ENCODE measurements at places on chromosomes 12 and 14. TPM values are rescaled to one million over a fixed set of nuclear protein-coding genes. Genes with fewer than 3 reads are reported as not detected.

- no peak for DNase-seq
- H3K27ac ChIP-seq = no peak overlapping the region
- H3K4me3 ChIP-seq = no peak overlapping the region
- no peaks in the 10 kb centered on the region for H3K4me1 ChIP-seq
- no peaks in the 10 kb centered on the region for H3K27me3 ChIP-seq
Observed at GRCh38 chr12:1857086-1857485, 36.7 kb downstream of the LRTM2 start.

DNA sequence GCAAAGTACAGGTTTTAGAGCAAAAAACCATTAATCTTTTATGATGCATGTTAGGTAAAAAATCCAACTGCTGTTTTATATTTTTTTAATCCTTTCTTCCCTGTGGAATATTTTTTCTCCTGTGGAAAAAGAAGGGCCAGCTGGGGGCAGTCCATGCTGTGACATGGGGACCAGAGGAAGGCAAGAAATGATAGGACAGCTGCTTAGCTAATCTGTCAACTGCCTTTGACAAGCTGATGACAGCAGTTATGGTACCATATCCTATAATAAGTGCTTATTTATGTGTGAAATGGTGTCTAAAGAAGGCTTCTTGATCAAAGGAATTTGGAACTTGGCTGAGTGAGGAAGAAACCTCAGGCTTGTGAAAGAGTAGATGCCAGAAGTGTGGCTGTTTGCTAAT, 452.4 kb upstream of the NOVA1 start:
- H3K4me1 ChIP-seq = no peaks in the 10 kb centered on the region
- no peaks in the 10 kb centered on the region for H3K36me3 ChIP-seq
- no peak for DNase-seq

GRCh38 chr12:52401526-52401925, 4.6 kb downstream of the KRT82 start:
- H3K4me1 ChIP-seq = no peaks in the 10 kb centered on the region
- DNase-seq = no peak
- H3K4me3 ChIP-seq = no peak overlapping the region

DNA sequence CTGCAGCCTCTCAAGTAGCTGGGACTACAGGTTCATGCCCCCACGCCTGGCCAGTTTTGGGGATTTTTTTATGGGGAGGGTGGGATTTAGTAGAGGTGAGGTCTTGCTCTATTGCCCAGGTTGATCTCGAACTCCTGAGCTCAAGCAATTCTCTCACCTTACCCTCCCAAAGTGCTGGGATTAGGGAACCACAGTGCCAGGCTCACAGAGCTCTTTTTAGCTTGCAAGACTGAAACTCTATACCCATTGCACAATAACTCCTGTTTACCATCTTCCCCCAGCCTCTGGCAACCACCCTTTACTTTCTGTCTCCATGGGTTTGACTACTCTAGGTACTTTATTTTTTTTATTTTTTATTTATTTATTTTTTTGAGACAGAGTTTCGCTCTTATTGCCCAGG, 25.7 kb upstream of the CDK17 start:
- H3K4me1 ChIP-seq = no peaks in the 10 kb centered on the region
- no peak overlapping the region for H3K27ac ChIP-seq
- no peak overlapping the region for H3K4me3 ChIP-seq

- H3K4me3 ChIP-seq = peak overlapping the region; percentile 52
- peaks cover 4% of the 10 kb centered on the region for H3K27me3 ChIP-seq
- DNase-seq = peak; percentile 19
- no peaks in the 10 kb centered on the region for H3K36me3 ChIP-seq
- no peak overlapping the region for H3K27ac ChIP-seq
Observed at GRCh38 chr12:65823513-65824375, 539 bp upstream of the HMGA2 start.

- H3K27ac ChIP-seq = no peak overlapping the region
- no peak for DNase-seq
- no peaks in the 10 kb centered on the region for H3K36me3 ChIP-seq
- no peaks in the 10 kb centered on the region for H3K27me3 ChIP-seq
Observed at GRCh38 chr12:23753628-23754365, 195.7 kb downstream of the SOX5 start.

DNA sequence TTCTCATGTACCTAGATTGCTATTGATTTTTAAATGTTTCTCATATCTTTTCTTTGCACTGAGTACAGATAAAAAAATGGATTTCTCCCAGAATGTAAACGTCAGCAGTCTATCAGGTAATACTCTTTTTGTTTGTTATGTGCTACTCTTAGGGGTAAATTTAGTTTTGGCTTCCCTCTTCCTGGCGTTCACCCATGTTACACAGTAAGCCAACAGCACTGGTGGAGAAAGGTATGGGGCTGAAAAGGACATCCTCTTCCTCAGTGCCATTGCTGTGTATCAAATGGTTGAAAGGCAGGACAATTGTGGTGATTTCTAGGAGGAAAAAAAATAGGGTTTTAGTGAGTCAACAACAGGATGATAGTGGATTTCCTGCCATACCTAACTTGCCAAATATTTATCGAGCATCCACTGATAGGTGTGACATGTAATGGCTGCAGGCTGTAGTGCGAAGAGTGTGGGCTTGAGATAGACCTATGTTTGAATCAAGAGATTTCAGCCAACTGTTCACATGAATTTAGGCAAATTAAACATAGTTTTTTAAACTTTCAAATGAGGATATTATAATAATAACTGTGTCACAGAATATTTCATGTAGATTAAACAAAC, 7.5 kb downstream of the KLRF2 start:
- H3K4me1 ChIP-seq = no peaks in the 10 kb centered on the region
- no peaks in the 10 kb centered on the region for H3K27me3 ChIP-seq
- DNase-seq = no peak
- no peaks in the 10 kb centered on the region for H3K36me3 ChIP-seq
- H3K27ac ChIP-seq = no peak overlapping the region

GRCh38 chr14:94615823-94616570, 3.8 kb downstream of the SERPINA3 start:
- no peak for DNase-seq
- H3K4me1 ChIP-seq = peaks cover 5% of the 10 kb centered on the region
- no peaks in the 10 kb centered on the region for H3K36me3 ChIP-seq
- no peaks in the 10 kb centered on the region for H3K27me3 ChIP-seq
- H3K27ac ChIP-seq = no peak overlapping the region

DNA sequence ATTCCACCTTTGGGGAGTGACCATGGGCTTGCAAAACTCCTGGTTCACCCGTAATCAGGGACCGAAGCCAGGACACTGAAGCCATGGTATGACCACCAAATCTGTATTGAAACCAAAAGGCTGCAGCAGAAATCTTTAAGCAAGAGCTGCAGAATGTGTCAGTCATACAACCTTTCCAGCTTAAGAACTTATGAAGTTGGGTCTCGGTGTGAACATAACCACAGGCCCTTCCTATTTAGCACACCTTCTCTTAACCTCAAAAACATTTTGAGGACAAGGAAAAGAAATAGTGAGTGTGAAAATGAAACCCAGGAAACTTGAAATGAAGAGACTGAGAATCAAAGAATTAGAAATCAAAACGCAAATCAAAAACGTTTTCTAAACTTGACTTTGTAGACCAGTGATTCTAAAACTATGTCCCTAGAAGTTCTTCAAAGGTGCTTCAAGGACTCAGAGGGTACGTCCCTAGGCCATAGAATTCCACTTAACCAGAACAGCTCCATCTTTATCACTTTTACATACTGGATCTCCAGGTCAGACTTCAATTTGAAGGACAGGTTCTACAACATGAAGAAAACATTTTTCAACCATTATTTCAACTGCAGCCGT, 231.6 kb upstream of the GRIP1 start:
- no peaks in the 10 kb centered on the region for H3K27me3 ChIP-seq
- H3K4me3 ChIP-seq = no peak overlapping the region
- H3K36me3 ChIP-seq = no peaks in the 10 kb centered on the region
- no peak for DNase-seq
- H3K4me1 ChIP-seq = no peaks in the 10 kb centered on the region

GRCh38 chr12:22610131-22610530, 14.8 kb upstream of the ETNK1 start:
- H3K27me3 ChIP-seq = no peaks in the 10 kb centered on the region
- no peak overlapping the region for H3K27ac ChIP-seq
- H3K4me3 ChIP-seq = no peak overlapping the region
- no peak for DNase-seq

GRCh38 chr12:4763549-4763948, 43.3 kb downstream of the GALNT8 start:
- no peaks in the 10 kb centered on the region for H3K27me3 ChIP-seq
- no peaks in the 10 kb centered on the region for H3K36me3 ChIP-seq
- H3K27ac ChIP-seq = no peak overlapping the region
- H3K4me3 ChIP-seq = no peak overlapping the region
- H3K4me1 ChIP-seq = peaks cover 27% of the 10 kb centered on the region
- DNase-seq = no peak

DNA sequence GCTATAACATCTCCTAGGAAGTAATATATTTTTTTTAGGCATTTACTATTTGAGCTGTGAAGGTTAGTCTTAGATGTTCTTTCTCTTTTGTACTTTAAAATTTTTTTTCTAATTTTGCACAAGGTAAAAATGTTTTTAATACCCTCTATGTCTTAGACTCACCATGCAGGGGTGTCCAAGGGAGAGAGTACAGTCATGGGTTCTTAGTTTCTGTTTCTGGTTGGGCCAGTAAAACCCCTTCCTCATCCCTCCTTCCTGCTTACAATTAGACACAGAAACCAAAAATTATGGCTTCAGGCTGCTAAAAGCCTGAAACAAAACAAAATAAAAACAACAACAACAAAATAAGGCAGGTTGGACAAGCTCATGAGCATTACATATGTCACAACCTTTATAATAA, 193.0 kb downstream of the SYT1 start:
- H3K27ac ChIP-seq = no peak overlapping the region
- no peaks in the 10 kb centered on the region for H3K36me3 ChIP-seq
- no peaks in the 10 kb centered on the region for H3K27me3 ChIP-seq
- H3K4me3 ChIP-seq = no peak overlapping the region
- DNase-seq = no peak
- H3K4me1 ChIP-seq = no peaks in the 10 kb centered on the region

DNA sequence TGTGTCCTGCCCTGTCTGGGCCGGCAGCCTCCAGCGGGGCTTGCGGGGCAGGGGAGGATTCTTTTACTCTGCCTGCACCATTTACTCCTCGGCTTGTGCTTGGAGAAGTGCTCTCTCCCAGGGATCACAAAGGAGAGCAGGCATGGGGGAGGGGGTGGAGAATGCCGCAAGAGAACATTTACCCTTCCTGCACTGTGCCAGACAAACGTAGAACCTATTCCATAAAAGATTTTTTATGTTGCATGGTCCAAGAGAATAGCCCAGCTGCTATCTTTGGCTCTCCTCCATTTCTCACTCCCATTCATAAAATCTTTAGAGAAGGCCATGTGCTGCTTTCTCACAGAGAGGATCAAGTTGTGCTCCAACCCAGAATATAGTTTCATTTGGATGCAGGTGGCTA, 159.4 kb downstream of the SPTSSA start:
- no peaks in the 10 kb centered on the region for H3K27me3 ChIP-seq
- H3K36me3 ChIP-seq = no peaks in the 10 kb centered on the region
- DNase-seq = no peak

GRCh38 chr12:117063162-117063911, 35.9 kb downstream of the TESC start:
- DNase-seq = no peak
- no peak overlapping the region for H3K4me3 ChIP-seq
- peaks cover 63% of the 10 kb centered on the region for H3K4me1 ChIP-seq
- H3K27me3 ChIP-seq = no peaks in the 10 kb centered on the region
- H3K27ac ChIP-seq = no peak overlapping the region
- no peaks in the 10 kb centered on the region for H3K36me3 ChIP-seq

GRCh38 chr12:41367726-41368405, 179.7 kb downstream of the PDZRN4 start:
- H3K36me3 ChIP-seq = no peaks in the 10 kb centered on the region
- no peaks in the 10 kb centered on the region for H3K4me1 ChIP-seq
- no peak overlapping the region for H3K4me3 ChIP-seq
- H3K27me3 ChIP-seq = no peaks in the 10 kb centered on the region

GRCh38 chr12:31353750-31354708, 28.1 kb upstream of the SINHCAF start:
- no peaks in the 10 kb centered on the region for H3K36me3 ChIP-seq
- no peak overlapping the region for H3K4me3 ChIP-seq
- no peak for DNase-seq
- no peaks in the 10 kb centered on the region for H3K4me1 ChIP-seq
- H3K27ac ChIP-seq = no peak overlapping the region
- H3K27me3 ChIP-seq = no peaks in the 10 kb centered on the region

DNA sequence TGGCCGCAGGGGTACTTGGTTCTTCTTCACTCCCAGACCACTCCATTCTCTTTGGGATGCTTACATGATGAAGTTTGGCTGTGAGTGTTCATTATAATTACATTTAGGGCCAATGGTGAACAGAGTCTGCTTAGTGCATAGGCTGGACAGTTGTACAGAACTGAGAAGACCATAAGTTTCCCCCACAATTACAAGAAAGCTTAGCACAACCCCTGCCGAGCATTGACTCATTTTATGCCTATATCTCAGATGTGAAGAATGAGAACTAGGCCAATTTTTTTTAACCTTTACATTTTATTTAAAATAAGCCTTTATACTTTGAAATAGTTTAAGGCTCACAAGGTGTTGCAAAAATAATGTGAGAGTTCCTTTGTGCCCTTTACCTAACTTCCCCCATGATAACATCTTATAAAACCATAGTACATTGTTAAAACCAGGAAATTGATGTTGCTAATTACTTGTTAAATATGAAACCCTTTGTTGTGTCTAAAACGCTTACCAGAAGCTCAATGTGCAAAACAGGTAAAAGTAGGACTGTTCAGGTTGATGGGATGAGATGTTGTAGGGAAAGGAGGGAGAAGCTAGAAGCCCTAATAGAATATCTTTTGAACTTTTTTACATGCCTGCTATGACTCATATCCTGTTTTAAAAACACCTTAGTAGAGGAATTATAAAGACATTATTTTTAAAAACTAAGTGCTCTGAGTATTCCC, 47.2 kb downstream of the ALDH1L2 start:
- no peak overlapping the region for H3K27ac ChIP-seq
- no peak overlapping the region for H3K4me3 ChIP-seq
- H3K36me3 ChIP-seq = peaks cover 29% of the 10 kb centered on the region
- no peaks in the 10 kb centered on the region for H3K27me3 ChIP-seq
- H3K4me1 ChIP-seq = no peaks in the 10 kb centered on the region

DNA sequence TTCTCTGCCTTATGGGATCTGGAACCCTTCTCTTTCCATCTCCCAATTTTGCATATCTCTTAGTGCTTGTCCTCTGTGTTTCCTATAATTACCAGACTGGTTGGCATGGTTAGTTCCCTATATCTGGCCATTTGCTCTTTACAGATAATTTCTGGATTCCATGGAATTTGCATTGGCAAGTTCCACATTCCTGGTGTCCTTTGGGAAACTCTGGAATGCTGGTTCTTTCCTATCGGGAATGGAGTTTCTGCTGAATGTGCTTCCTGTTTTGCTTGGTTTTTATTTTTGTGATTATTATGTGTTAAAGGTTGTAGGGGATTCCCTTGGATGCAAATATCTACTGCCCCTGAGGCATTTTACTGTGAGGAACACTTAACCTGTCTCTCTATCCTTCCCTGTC, 193.0 kb upstream of the BTG1 start:
- H3K4me3 ChIP-seq = no peak overlapping the region
- peaks cover 11% of the 10 kb centered on the region for H3K4me1 ChIP-seq
- no peak for DNase-seq
- no peaks in the 10 kb centered on the region for H3K27me3 ChIP-seq
- H3K27ac ChIP-seq = no peak overlapping the region

KRT7 gene
- not detected for total RNA-seq

SDR9C7 gene
- total RNA-seq = not detected

TEAD4 gene
- 49.8 TPM for total RNA-seq

TMEM179 gene
- not detected for total RNA-seq

TCL1B gene
- total RNA-seq = not detected

TAS2R42 gene
- total RNA-seq = not detected

PLEKHG7 gene
- not detected for total RNA-seq

CCDC175 gene
- not detected for total RNA-seq

PRR13 gene
- total RNA-seq = 63.2 TPM

DPPA3 gene
- total RNA-seq = not detected

FCF1 gene
- total RNA-seq = 38.9 TPM

PIANP gene
- not detected for total RNA-seq

LRRK2 gene
- total RNA-seq = 10.9 TPM
